Mesenteric fat pad (tissue), 1 donor: ENCODE measurements at places on chromosomes 2 and 18.

- no peak for DNase-seq
These were observed 71.1 kb downstream of the DOCK10 start for GRCh38 chr2:224971214-224971613.

GRCh38 chr2:54801352-54801751 lies 77.9 kb downstream of the EML6 start:
- DNase-seq = no peak

DNA sequence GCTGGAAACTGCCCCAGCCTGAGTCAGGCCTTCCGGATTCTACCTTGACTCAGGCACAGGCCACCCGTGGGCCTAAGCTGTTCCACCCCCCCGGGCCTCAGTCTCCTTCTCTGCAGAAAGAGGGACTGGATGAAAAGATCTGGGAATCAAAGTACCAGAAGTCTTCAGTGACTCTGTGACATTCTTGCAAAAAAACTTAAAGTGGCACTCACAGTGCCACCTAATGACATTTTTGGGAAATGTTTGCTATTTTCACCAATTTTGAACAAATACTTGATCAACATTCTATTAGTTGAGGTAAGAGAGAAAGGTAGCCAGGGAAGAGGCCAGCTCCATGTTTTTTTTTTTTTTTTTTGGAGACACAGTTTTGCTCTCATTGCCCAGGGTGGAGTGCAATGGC lies 48.3 kb upstream of the ACAA2 start:
- no peak for DNase-seq

GRCh38 chr18:41660654-41661053 lies 294.4 kb upstream of the PIK3C3 start:
- no peak for DNase-seq

GRCh38 chr2:147572622-147573021 lies 272.2 kb upstream of the ACVR2A start:
- DNase-seq = no peak

GRCh38 chr18:79867666-79868065 lies 69.9 kb downstream of the KCNG2 start:
- DNase-seq = no peak

- peak; percentile 82 for DNase-seq
These were observed 18.4 kb upstream of the TEX51 start for GRCh38 chr2:126880324-126880723.

- no peak for DNase-seq
These were observed 250 bp upstream of the CHST10 start for GRCh38 chr2:100417711-100418124.

- DNase-seq = peak; percentile 89
These were observed 5.1 kb upstream of the GAL3ST2 start for GRCh38 chr2:241771286-241772062.

- no peak for DNase-seq
These were observed 26.5 kb upstream of the CREB1 start for GRCh38 chr2:207503234-207503633.

- no peak for DNase-seq
These were observed 357.0 kb upstream of the TMEFF2 start for GRCh38 chr2:192551760-192552159.
